Astrocyte (in vitro differentiated cells and primary cell): ENCODE measurements at places on chromosomes 16 and 17. TPM values are rescaled to one million over a fixed set of nuclear protein-coding genes. Genes with fewer than 3 reads are reported as not detected.

DNA sequence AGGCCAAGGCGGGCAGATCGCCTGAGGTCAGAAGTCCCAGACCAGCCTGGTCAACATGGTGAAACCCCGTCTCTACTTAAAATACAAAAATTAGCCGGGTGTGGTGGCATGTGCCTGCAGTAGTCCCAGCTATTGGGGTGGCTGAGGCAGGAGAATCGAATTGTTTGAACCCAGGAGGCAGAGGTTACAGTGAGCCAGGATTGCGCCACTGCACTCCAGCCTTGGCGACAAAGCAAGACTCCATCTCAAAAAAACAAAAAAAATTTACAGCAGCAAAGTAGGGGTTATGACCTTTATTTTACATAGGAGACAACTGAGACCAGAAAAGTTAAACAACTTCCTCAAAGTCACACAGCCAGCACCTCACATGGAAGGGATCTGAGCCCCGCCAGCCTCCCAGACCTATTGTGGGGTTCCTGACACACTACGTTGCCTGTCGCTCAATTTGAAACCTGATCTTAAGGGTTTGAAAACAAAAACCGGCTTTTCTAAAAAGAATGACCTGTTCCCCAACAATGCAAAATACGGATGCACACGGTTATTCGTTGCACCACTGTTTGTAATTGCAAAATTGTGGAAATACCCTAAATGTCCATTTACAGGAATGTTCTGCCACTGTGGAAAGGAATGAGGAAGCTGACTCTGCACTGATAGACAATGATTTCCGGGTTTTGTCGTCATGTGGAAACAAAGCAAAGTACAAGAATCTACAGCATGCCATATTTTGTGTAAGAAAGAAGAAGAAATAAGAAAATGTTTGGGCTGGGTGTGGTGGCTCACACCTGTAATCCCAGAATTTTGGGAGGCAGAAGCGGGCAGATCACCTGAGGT lies 77.2 kb downstream of the CNGB1 start:
- peak; percentile 87 for DNase-seq

- no peak for DNase-seq
Measured at GRCh38 chr17:5588584-5588983, 4.3 kb upstream of the NLRP1 start.

- no peak for DNase-seq
Measured at GRCh38 chr17:33334703-33335102, 41.6 kb upstream of the ASIC2 start.

DNA sequence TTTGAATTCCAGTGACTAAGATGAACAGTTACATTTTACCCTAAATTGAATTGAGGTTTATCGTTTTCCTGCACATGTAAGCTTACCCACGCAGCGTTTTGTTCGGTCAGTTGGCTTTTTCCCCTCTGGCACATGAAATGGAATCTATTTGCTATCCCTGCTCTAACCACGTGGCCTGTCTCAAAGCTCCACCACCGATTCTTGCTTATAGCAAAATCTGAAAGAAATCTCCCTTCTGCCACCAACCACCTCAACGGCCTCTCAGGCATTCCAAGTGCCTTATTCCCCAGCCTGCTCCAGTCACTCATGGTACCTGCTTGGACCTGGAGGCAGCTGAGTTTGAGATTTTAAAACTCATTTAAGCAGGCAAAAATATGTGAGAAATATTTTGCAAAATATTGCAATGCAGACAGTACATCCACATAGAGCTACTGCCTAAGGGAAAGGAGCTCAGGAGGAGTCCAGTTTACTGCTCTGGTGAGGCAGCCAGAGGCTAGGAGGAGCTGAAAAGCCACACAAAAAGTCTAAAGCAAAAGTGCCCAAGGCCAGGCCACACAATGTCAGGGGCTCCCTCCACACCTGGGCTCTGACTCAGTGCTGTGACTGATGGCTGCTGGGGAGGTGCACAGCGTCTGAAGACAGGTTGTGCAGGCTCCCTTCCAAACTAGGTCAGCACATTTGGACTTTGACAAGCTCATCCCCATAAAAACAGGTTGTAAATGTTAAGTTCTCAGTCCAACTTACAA lies 26.4 kb downstream of the ARHGAP17 start:
- DNase-seq: peak; percentile 82

DNA sequence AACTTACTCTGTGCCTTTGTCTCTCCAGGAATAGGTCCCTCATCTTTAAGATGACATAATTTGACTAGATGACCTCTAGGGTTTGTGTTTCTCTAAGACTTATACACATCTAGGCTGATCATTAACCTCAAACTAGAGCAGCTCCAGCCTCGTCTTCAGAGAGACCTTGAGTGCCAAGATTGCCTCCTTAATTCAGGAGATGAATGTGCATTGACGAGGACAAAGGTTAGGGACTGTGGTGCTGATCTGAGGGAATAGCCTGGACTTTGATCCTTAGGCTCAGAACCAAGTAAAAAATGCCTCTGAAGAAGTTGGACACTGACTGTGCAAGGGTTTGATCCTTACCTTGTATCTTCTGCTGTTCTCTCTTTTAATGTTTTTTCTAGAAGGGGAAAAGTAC lies 17.2 kb upstream of the ASIC2 start:
- DNase-seq: no peak

GRCh38 chr17:59347975-59348391 lies 16.5 kb downstream of the YPEL2 start:
- DNase-seq: no peak

LRRC37B gene
- total RNA-seq: 10.0 and 10.3 TPM in 2 replicates

FGF11 gene
- total RNA-seq: 22.4 and 30.7 TPM in 2 replicates
